Kidney epithelial cell (primary cell): ENCODE measurements at places on chromosomes 3 and 15.

- no peak for DNase-seq
Observed at GRCh38 chr3:33975463-33975862, 177.0 kb downstream of the PDCD6IP start.

- no peak for DNase-seq
Observed at GRCh38 chr3:5227812-5228211, 40.3 kb downstream of the EDEM1 start.

DNA sequence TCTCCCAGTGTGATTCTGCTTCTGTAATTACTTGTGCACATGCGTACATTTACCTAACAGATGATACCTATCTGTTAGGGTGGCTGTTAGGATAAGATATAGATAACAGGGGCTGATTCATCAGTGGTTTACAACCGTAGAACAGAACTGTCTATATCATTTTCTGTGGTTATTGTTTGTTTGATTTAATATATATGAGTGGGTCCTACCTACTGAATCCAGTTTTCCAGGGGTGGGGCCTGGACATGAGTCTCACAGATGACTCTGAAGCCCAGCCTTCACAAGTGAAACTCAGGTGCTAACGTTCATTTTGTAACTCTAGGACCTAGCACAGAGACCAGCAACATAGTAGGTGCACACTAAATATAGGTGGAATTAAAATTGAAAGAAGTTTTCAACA lies 10.4 kb upstream of the ACAP2 start:
- no peak for DNase-seq

GRCh38 chr3:195800240-195800639 lies 11.5 kb downstream of the MUC4 start:
- no peak for DNase-seq

DNA sequence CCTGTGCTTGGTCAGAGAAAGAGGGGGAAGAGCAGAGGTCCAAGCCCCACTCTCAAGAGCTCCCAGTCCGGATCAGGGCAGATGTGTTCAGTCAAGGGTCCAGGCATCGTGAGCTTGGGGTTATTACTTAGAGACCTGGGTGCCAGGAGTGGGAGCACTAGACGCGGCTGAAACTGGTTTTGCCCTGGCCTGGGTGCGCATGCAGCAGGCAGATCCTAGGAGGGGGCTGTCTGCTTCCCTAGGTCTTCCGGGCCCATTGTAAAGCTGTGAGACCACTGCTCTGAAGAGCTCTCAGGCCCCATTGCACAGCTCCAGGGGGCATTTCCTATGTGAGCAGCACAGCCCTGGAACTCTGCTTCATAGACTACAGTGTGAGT lies 204.9 kb upstream of the LINGO1 start:
- no peak for DNase-seq

DNA sequence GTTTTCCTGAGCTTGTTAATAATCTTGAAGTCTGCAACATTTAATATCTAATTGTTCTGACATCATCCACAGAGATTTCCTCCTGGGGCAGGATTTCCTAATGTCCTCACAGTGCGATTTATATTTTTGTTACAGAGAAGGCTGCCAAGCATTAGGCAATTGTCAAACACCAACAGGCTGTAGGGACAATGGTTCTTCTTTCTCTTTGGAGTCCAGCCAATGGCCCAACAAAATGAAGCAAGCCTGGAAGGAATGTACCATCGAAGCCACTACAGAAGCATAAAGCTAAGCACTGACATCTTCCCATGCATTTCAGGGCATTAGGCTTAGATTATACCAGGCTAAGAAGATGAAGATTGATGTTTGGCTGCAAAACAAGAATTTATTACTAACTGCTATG lies 173.0 kb upstream of the FRMD4B start:
- no peak for DNase-seq
